ENCODE measurements at places on chromosomes 11 and 22. TPM values are rescaled to one million over a fixed set of nuclear protein-coding genes. Genes with fewer than 3 reads are reported as not detected.

- no peak for DNase-seq
Measured at GRCh38 chr11:102287964-102288724, 29.1 kb upstream of the BIRC3 start.

DNA sequence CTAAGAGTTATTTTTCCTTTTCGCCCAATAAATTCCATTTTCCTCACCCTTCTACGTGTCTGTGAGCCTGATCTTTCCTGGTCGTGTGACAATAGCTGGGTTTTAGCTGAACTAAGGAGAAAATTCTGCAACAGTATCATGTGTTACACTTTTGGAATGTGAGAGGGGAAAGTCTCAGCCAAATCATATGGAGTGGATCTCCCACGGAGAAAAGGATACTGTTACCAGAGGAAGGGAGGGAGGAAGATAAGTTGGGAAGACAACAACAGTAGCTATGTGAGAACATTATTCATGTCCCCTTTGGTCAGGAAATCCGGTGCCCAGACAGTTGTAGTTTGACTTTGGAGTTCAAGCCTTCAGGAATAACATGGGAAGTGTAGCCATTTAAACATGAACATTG is 584.0 kb upstream of the RAG2 start:
- DNase-seq: no peak

- DNase-seq: peak; percentile 77
Measured at GRCh38 chr11:116691771-116692177, 81.0 kb downstream of the BUD13 start.

OTOG gene
- total RNA-seq: not detected

PNPLA3 gene
- 0.46 TPM for total RNA-seq

DNA sequence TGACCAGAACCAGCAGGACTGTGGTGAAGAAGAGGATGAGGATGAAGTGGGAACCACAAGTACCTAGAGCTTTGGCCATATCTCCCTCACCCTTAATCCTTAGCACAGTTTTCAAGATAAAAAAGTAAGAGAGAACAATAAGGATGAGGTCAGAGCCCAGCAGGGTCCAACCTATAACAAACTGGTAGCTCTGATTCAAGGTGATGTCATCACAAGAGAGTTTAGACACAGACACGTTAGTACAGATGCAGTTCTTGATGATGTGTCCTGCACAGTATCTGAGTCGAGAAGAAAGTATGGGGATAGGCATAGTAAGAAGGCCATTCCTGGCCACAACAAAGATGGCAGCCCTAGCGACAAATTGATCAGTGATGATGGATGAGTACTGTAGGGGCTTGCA is 586 bp downstream of the OR56A5 start:
- no peak for DNase-seq

DNA sequence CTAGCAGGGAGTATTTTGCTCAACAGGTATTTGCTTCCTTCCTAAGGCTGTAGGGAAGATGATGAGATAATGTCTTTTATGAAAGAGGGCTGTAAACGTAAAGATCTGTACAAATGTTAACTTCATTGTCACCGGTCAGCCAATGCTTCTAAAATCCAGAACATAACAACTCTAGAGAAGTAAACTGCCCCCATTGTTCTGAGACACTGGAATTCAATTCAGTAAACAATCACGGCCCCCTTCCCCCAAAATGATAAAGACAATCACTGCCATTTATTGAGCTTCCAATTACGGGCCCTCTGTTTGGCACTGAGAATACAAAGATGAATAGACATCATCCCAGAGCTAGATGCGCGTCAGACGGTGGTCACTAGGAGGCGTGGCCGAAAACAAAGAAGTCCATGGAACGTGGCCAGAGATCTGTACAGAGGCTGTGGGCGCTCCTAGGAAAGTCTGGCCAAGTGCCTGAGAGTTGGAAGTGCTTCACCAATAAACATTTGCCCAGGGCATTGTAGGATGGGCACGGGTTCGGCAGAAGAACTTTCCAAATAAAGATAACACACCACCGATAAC is 576 bp downstream of the TMEM258 start:
- peak; percentile 70 for DNase-seq

- no peak for DNase-seq
Measured at GRCh38 chr22:19174106-19175025, 4.2 kb downstream of the SLC25A1 start.

NRGN gene
- 6.4 TPM for total RNA-seq

- DNase-seq: no peak
Measured at GRCh38 chr22:36986242-36986821, 32.9 kb downstream of the TST start.

POTEH gene
- not detected for total RNA-seq

FOLR2 gene
- total RNA-seq: 33.1 TPM

DNA sequence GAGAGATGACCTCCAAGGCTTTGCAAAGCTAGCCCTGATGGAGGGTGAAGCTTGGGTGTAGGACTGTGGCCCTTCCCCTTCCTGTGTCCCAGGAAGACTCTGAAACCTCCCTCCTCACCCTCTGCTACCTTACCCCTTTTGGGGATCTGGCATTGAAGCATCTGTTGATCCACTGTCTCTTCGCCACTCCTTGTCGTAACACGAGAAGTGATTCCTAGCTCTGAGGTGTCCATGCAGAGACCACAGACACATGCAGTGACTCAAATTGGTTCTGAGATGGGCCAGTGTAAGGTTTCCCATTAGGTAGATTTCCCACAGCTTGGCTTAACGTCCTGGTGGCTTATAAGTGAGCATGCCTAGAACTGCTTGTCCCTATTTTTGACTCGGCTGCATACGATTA is 101.4 kb downstream of the ZBTB16 start:
- DNase-seq: no peak

GRCh38 chr11:95145430-95146060 is 55.9 kb downstream of the ENDOD1 start:
- DNase-seq: no peak

SLC29A2 gene
- total RNA-seq: 16.8 TPM

DEUP1 gene
- total RNA-seq: not detected

DNA sequence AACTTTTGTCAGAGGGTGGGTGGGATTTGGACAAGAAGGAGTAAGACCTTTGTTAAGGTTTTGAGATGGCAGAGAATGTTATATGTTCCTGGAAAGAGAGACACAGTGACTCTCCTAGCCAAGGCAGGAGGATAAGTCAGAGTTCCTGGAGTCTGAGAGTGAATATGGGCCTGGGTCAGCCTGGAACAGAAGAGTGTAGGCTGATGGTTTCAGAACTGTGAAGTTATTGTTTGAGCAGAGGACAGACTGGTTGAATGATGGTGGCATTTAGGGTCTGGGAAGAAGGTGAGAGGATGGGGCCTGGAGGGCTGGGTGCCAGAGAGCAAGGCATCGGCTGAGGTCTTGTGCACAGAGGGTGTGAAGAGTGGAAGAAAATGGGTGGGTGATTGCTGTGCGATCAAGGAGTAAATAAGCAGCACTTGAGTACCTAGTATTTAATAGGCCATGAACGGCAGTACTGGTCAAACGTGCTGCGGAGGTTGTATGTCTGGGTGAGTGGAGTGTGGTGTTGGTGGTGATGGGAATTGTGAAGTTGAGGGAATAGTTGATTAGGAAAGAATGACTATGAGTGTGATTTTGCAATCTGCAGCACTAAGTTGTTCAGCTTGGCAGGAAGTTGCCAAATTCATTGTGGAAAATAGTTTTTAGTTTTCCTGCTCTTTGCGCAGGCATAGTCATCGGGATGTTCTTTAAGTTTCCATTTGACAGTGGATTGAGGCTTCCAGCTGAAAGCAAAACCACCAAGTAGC is 1.8 kb downstream of the PANX1 start:
- DNase-seq: no peak

DNA sequence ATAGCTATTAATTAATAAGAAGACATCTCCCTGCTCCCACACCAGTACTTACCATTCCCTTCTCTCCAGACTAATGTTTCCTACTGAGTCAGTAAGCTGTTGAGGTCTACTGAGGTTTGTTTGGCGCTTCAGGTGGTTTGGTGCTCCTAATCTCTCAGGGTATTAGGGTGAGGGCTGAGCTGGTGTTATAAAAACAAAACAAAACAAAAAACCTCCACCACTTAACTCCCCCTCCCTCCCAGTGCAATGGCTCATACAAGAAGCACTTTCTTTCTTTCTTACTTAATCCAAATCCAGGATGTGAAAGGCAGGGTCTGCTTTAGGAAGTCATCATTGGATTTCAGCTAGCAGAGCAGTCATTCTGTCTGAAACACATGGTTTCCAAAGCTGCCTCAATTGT is 15.3 kb downstream of the CSTPP1 start:
- no peak for DNase-seq

DNA sequence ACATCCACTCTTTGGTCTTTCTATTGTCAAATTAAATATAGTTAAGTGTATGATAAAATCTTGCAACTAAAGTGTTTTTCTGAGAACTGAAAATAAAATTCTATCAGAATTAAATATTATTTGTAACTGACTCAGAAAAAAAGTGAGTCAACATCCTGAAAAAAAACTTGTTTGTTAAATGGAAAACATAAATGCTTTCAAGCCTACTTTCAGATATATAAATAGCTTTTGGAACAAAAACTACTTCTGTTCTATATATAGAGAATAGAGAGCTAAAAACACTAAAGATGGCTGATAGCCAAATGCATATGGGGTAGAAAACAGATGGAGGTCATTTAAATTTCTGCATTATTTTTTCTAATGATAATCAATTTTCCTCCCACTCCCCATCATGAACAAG is 61.8 kb downstream of the PIK3C2A start:
- no peak for DNase-seq

DNA sequence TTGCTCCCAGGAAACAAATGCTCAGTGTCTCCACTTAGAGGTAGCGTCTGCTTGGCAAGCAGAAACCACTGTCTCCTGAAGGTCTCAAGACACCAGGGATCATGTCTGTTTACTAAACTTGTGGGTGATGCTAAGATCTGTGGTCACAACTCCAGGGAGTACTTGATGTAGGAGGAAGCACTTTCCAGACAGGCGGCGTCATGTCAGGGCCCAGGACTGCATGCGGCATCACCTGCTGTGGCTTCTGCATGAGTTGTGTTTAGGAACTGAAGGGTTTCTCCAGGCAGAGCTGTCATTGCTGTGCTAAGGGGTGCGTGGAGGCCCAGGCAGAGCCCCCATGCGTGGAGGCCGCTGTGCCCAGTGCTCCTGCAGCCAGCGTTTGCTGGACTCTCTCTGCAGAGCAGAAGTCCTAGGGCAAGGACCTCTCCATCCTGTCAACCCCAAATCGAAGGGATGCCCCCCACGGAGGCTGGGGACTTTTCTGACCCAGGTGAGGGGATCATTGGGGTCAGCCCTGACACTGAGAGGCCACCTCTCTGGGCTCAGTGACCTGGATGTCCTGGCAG is 8.1 kb upstream of the PANX2 start:
- no peak for DNase-seq

Measured in Right ventricle myocardium inferior (tissue), 1 donor.